Astrocyte (in vitro differentiated cells and primary cell): ENCODE measurements at places on chromosomes 12 and 14. TPM values are rescaled to one million over a fixed set of nuclear protein-coding genes. Genes with fewer than 3 reads are reported as not detected.
A peak's percentile ranks its signal among the peaks of the same experiment; 100 is the strongest.

- DNase-seq: peak; percentile 42
Observed at GRCh38 chr14:91170504-91171121, 56.7 kb downstream of the DGLUCY start.

DNA sequence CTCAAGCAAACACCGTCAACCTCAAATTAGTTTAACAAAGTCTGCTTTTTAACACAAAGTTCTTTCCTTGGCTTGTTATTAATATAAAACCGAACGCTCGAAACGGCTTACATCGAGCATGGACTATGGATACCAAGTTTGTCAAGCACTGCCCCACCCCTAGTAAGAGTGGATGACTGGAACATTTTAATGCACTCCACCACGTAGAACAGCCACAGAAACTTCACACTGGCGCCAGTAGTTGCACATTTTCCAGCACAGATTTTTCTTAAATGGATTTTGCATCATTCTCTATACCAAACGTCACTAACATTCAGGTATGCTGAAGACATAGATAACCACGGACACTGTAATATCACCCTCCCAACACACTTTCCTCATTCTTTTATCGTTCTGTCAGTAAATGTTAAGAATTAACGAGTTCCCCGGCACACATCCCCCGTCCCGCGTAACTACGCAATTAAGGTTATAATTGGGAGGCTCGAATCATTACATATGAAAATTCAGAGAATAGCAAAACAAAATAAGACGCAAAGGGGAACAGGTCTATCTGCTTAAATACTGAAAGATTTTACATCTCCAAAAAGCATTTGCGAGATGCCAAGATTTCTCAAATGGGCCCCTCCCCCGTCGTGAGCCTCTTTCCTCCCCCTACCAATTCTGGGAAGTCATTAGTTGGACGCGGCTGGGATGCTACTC is 990 bp downstream of the FERMT2 start:
- DNase-seq: peak; percentile 63

- DNase-seq: no peak
Observed at GRCh38 chr12:93758801-93759373, 81.7 kb downstream of the CRADD start.

- DNase-seq: peak; percentile 97
Observed at GRCh38 chr12:59040656-59041055, 120.4 kb upstream of the LRIG3 start.

DNA sequence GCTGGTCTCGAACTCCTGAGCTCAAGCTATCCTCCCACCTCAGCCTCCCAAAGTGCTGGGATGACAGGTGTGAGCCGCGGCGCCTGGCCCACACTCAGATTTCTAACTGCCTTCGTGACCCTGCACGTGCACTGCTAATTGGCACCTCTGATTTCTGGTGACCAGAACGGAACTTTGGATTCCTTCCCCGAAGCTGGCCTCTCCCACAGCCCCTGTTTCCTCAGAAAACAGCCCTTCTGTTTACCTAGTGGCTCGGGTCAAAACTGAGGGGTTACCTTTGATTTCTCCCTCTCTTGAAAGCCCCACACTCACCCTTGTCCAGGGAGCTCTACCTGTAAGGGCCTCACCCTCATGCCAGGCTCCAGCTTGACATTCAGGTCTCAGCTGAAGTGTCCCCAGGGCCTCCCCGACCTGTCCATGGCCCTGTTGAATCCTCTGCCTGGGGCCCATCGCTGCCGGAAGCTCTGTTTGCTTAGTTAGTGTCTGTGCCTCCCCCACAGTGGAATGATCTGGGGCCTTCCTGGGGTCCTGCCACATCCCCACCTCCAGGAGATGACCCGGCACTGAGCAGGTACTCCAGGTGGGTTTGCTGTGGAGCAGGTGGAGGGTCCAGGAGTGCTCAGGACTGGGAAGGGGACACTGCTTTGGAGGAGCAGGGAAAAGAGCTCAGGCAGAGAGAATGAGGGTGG is 24.4 kb upstream of the FAM181A start:
- DNase-seq: no peak

GRCh38 chr12:67451206-67451605 is 182.0 kb downstream of the CAND1 start:
- no peak for DNase-seq

GRCh38 chr14:76584271-76584702 is 177.0 kb upstream of the VASH1 start:
- DNase-seq: no peak

DNA sequence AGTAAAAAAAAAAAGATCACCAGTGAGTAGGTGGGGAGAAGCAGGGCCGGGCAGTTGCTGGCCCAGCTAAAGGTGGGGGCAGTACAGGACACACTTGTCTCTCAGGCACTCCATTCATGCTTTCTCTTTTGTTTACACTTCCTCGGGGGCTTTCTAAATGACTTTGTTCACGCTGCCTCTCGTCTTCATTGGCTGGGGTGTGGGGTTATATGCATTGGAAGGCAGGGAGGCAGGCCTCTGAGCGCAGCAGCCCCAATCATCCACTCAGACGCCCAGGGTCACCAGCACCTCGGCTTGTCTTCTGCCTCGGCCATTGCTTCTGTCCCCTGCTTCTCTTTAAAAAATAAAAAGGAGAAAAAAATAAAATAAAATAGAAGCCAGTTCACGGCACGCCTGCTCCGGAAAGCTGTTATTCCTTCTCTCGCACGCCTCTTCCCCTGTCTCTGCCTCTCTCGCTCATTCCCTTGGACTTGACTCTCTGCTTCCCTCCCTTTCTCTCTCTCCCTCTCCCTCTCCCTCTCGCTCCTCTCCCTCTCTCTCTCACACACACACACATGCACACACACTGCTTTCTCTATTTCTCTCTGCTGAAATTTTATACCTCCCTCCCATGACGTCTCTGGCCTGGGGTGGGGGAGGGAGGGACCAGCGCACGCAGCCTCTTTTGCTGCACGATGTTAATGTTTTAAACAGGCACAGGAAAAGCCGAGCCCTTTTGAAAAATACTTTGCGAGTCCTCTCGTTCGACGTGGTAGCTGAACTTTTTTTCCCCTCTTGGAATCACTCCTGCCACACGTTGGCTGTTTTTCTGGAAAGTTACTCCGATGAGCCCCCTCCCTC is at the start of gene TGFB3:
TGFB3 (minus strand) TSS at position 570 of the 840 bp plus-strand sequence. CDS start 1,102 bp downstream, outside the sequence.
- peak; percentile 95 for DNase-seq

- DNase-seq: no peak
Observed at GRCh38 chr14:90722590-90722989, 93.6 kb downstream of the TTC7B start.

GRCh38 chr12:111748151-111748672 is 18.5 kb upstream of the ALDH2 start:
- DNase-seq: no peak

DNA sequence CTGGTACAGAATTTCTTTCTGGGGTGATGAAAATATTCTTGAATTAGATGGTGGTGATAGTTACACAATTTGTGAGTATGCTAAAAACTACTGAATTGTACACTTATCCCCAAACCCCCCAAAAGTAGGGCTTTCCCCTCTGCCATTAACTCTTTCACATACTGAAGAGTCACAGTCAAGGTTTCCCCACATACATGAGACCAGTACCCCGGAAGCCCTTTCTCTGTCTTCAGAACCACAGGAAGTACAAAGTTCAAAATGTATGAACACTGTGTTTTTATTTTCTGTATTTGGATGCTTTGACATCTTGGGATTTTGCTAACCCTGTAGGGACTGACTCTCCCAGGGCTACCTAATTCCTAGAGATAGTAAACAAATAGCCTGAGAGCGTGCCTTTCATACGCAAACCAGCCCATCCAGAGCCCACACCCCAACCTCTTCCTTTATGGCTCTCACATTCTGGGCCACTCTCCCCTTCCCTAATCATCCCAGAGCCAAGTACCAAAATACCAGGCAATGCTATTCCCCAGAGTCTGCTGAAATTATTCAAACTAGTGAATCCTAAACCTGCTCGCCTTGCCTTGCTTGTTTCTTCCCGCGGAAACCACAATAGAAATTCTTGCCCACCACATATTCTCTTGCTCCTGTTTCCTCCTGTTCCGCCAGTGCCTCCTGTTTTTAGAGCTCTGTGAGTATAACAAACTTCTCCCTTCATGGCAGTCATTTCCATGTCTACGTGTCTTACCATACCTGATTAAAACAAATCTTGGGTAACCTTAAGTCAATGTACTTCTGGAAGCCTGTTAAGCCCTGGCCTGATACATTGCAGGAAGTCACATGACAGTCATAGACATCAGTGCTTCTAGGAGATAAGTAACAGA is 524.8 kb downstream of the FUT8 start:
- DNase-seq: no peak

DNA sequence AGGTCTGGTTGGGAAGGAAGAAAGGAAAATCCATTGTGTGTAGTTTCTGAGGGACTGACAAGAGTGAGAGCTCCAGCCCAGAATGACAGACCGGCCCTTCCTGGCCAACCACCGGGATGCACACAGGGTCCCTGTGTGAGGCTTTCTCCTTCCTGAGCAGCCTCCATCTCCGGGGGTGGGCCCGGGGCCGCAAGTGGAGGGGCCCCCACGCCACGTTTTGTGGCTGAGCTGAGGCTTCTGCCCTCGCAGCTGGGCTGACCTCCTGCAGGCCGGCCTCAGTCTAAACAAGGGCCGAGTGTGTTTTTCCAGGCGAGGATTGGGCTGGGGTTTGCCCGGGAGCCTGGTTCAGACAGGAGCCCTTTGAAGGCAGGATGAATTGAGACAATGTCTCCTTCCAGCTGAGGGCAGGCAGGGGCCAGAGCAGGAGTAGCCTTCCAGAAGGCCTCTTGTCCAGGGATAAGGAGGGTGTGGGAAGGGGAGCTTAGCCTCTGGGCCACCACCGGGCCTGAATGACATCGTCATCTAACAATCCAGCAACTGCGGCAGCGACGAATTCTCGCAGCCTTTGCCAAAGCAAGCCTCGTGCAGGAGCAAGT is 96.5 kb upstream of the NCOR2 start:
- DNase-seq: no peak

GRCh38 chr12:62588916-62589315 is 122.3 kb downstream of the MON2 start:
- peak; percentile 57 for DNase-seq

GRCh38 chr14:50826681-50827080 is 4.3 kb downstream of the NIN start:
- no peak for DNase-seq

DNA sequence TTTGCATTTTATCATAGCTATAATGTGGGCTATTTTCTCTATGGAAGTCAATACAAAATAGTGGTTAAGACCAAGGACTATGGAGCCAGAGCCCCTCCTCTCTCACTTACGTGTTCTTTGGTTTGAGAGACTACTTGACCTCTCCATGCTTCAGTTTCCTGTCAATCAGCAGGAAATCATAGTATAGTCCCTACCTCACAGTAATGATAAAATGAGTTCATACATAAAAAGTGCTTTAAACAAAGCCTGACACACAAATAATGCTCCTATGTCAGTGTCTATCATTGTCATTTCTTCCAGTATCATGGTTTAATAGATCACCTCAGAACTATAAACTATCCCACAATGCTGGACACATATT is 90.4 kb downstream of the MED13L start:
- no peak for DNase-seq

- no peak for DNase-seq
Observed at GRCh38 chr14:54593860-54594259, 26.9 kb downstream of the SAMD4A start.

- peak; percentile 72 for DNase-seq
Observed at GRCh38 chr12:81078469-81079196, 754 bp downstream of the ACSS3 start.

GRCh38 chr12:100995201-100995600 is 200.6 kb downstream of the ANO4 start:
- DNase-seq: peak; percentile 84

DNA sequence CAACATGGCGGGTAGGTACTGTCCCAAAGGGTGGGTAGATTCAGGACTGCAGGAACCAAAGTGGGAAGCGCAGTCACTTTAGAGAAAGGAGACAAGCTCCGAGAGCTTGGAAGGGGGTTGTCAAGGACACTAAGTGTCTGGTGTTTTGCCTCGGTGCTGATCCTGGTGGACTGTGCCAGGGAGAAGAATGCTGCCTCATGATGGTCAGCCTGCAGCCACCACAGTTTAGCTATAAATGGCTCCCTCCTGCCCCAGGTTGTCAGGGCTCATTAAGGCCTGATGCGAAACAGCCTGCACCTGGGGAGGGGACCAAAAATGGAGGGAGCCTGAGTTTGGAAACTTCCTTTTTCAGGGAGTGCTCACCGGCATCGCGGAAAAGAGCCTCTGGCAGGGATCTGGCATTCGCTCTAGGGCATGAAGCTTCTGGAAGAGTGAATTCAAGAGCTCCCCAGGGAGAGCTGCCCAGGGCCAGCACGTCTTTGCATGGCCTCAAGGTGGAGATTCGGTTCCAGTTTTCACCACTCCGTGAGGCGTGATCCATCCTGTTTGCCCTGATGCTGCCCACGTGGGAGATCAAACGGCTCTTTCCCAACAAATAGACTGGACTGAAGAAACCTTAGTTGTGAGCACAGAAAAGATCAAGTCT is 164.0 kb downstream of the FOXN3 start:
- DNase-seq: no peak

DNA sequence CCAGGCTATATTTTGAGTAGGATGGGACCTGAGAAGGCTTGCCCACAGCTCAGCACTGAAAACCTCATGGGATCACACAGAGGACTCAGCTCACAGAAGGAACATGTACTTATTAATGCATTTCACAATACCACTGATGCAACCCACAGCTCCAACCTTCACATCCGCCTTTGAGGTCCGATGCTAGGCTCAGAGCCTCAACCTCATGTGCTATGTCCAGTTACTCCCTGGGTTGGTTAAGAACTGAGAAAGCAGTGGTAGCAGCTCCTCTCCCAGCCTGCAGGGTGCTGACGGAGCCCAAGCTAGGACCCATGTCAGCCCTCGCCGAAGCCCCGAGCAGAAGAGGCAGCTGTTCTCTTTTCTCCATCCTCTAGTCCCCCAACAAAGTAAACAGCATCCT is 52.9 kb downstream of the SPTB start:
- DNase-seq: no peak

DNA sequence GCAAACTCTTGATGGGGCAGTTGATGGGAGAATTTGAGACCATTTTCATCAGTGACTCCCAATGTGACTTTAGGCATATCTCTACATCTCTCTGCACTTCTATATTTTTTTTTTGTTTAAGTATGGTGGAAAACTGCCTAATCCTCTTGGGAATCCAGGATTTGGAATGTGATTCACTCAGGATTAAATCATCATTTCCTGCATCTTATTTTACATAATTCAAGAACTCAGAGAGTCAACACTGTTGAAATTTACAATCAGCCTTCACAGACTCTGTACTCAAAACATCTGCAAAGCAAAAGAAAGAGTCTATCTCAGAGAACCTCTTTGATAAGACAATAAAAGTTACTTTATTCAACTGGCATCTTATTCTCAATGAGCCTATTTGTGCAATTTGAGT is 260.7 kb upstream of the NOS1 start:
- no peak for DNase-seq

DNA sequence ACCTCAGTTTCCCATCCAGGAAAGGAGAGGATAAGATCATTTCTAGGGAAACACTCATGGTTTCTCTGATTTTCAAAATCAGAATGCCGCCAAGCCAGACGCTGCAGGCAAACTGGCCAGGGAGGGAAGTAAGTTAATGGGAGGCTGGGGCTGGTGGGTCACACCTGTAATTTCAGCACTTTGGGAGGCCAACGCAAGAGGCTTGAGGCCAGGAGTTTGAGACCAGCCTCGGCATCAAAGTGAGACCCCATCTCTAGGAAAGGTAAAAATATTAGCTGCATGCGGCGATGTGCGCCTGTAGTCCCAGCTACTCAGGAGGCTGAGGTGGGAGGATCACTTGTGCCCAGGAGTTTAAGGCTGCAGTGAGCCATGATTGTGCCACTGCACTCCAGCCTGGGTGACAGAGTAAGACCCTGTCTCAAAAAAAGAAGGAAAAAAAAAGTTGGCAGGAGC is 587 bp downstream of the SELPLG start:
- DNase-seq: no peak

GRCh38 chr12:27682534-27682933 is 13.7 kb upstream of the REP15 start:
- DNase-seq: peak; percentile 21

Gene TAS2R8
- total RNA-seq: not detected in 2 replicates

Gene ZCCHC8
- 23.8 and 25.3 TPM in 2 replicates for total RNA-seq
